Left ventricle myocardium inferior (tissue), 1 donor: ENCODE measurements at places on chromosomes 3 and 15. TPM values are rescaled to one million over a fixed set of nuclear protein-coding genes. Genes with fewer than 3 reads are reported as not detected.

Gene LRRIQ4
- total RNA-seq = not detected

Gene TMEM212
- not detected for total RNA-seq

DNA sequence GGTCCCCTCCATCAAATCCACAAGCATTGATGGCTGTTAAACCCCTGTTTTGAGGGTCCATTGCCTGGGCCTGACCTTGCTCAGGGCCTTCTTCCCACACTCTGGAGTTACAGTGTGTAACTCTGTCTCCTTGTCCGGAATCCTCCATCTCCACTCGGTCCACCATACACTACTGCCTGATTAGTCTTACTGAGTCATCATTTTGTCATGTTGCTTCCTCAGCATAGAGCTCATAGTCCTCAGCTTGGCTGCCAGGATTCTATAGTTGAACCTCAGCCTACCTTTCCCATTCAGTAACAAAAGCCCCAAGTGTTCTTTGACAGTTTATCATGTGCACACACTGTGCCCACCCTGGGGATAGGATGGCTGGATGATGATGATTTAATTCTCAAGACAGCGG, 113.0 kb downstream of the PDE8A start:
- H3K27ac ChIP-seq = no peak overlapping the region
- no peaks in the 10 kb centered on the region for H3K27me3 ChIP-seq
- no peak for DNase-seq
- no peak overlapping the region for H3K4me3 ChIP-seq
- H3K36me3 ChIP-seq = peaks cover 74% of the 10 kb centered on the region

Gene CNTN4
- 1.2 TPM for total RNA-seq

Gene CTDSPL
- total RNA-seq = 56.3 TPM

- no peak overlapping the region for H3K4me3 ChIP-seq
- peaks cover 18% of the 10 kb centered on the region for H3K4me1 ChIP-seq
- no peak for DNase-seq
- no peak overlapping the region for H3K27ac ChIP-seq
- H3K27me3 ChIP-seq = no peaks in the 10 kb centered on the region
These were observed 14.0 kb downstream of the AAGAB start for GRCh38 chr15:67240235-67241131.

Gene CDHR4
- not detected for total RNA-seq

DNA sequence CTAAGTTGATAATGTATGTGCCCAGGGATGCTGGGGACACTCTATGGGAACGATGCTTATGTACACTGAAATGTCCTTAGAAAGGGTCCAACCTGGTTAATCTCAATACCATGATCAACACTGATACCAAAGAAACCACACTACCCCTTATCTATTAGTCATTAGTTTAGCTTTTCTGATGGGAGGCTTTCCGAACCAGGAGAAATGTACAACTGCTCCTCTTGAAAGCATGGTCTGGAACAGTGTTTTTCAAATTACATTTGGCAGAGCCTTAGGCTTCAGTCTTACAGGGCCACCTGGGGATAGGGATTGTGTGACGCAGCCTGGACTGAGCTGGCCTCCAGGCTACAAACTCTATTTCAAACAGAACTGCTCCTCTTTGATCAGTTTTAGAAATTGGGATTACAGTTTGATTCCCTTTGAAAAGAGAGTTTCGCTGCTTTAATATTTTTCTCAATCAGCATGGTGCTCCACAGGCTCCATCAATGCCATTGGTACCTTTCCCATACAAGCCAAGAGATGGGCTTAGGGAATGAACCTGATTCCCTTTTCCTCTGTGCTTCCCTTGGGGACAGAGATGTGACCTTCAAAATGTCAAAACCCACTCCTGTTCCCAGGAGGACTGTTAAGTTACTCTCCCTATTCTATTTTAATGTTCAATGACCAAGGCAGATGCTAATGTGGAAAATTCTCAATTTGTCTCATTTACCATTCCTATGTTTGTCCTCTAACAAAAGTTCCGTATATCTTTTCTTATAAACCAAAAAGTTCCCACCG, 296.0 kb upstream of the ADAMTS9 start:
- H3K27me3 ChIP-seq = no peaks in the 10 kb centered on the region
- no peak for DNase-seq
- H3K4me3 ChIP-seq = no peak overlapping the region
- H3K27ac ChIP-seq = peak overlapping the region; percentile 57
- no peaks in the 10 kb centered on the region for H3K36me3 ChIP-seq

DNA sequence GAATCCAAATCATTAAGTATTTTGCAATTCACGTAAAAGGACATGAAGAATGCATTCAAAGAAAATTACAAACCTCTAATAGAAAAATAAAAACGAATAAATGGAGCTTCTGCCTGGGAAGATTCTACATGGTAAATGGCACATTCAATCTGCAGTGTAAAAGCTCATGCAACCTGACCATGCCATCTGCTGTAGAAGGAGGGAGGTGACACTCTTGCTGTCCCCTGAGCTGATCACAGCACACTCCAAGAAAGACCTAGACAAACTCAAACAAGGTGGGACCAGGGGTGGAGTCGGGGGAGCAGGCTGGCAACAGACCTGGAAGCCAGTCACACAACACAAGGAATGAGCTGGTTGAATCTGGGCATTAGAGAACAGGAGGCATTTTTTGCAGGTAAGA, 101.8 kb downstream of the BDH1 start:
- no peak overlapping the region for H3K4me3 ChIP-seq
- H3K36me3 ChIP-seq = no peaks in the 10 kb centered on the region

DNA sequence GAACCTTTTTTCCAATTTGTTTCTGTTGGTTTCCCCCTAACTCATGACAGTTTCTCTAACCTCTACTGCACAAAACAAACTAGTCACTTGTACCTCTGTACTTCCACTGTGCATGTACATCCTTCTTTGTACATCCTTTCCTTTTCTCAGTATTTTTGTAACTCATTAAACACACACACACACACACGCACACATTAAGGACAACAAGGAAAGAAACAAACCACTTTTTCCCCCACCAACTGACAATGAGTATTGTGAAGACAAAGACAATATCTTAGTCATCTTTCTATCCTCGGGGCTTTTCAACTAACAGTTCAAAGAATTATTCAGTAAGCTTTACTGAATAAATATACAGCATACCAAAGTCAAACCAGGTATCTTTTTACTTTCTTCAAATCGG, 170.5 kb downstream of the VPS13C start:
- no peak for DNase-seq
- no peaks in the 10 kb centered on the region for H3K27me3 ChIP-seq
- H3K36me3 ChIP-seq = peaks cover 82% of the 10 kb centered on the region
- peaks cover 6% of the 10 kb centered on the region for H3K4me1 ChIP-seq
- no peak overlapping the region for H3K27ac ChIP-seq
- H3K4me3 ChIP-seq = no peak overlapping the region

GRCh38 chr3:76912841-76913383, 127.0 kb upstream of the ROBO2 start:
- DNase-seq = no peak
- H3K4me1 ChIP-seq = no peaks in the 10 kb centered on the region
- H3K27ac ChIP-seq = no peak overlapping the region
- H3K27me3 ChIP-seq = no peaks in the 10 kb centered on the region
- no peak overlapping the region for H3K4me3 ChIP-seq

Gene BTBD1
- 169 TPM for total RNA-seq

- no peak for DNase-seq
- no peaks in the 10 kb centered on the region for H3K27me3 ChIP-seq
- H3K27ac ChIP-seq = peak overlapping the region; percentile 8
- no peak overlapping the region for H3K4me3 ChIP-seq
These were observed 50.2 kb downstream of the CRYBG3 start for GRCh38 chr3:97871801-97872524.
